ENCODE measurements at places on chromosomes 2 and 18.

- DNase-seq: no peak
Observed at GRCh38 chr2:235979753-235980435, 188.3 kb downstream of the GBX2 start.

GRCh38 chr2:239294571-239295054, 106.2 kb downstream of the HDAC4 start:
- no peak for DNase-seq

GRCh38 chr18:10010611-10011015, 96.8 kb downstream of the VAPA start:
- no peak for DNase-seq

- DNase-seq: no peak
Observed at GRCh38 chr18:50011813-50012435, 183.0 kb downstream of the MYO5B start.

DNA sequence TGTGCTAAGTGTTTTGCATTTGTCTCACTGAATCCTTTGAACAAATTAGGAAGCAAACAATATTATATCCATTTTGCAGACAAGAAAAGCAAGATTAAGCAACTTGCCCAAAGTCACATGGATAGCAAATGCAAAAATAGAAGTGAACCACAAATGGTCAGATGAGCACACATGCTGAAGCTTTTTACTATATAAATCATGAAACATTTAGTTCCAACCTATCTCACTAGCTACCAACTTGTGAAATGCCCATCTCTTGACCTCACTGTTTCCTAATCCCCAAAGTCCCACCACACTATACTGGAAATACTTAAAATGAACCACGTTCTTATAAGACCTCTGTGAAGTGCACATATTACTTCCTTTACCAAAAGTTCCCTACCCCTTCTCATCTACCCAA, 380.5 kb downstream of the ERBB4 start:
- DNase-seq: no peak

Data from activated CD4-positive, alpha-beta T cell treated with anti-CD3 and anti-CD28 coated beads for 24 hours (primary cell).